AG08395 (cell line): ENCODE measurements at places on chromosomes 13 and 19.

GRCh38 chr13:32314271-32315237 lies 609 bp downstream of the ZAR1L start:
- DNase-seq, result peak; percentile 32

DNA sequence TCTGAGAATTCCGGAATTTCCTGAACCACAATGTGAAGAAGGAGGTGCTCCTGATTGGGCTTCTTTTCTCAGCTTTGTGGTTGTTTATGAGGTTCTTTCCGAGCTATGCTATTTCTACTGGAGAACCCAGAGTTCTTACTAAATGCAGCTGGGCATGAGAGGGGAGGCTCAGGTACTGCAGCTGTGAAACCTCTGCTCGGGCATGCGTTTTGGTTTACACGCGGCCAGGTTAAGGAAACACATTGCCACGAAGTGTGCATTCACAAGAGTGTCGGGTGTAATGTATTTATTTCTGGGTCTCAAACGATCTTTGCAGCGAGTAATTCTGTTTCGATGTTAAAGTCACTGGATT lies 661 bp upstream of the MIR17HG start:
- DNase-seq, result no peak

- DNase-seq, result no peak
Measured at GRCh38 chr13:23468811-23469210, 35.3 kb upstream of the SACS start.

DNA sequence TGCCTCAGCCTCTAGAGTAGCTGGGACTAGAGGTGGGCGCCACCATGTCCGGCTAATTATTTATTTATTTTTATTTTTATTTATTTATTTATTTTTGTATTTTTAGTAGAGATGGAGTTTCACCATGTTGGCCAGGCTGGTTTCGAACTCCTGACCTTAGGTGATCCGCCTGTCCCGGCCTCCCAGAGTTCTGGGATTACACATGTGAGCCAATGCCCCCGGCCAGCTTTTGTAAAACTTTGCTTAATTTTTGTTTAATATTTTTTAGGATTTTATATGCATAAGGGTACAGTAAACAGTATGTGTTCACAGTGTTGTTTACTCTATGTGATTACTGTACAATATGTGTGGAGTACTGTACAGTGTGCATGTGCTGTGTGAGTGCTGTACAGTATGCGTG lies 98.7 kb downstream of the ZMYM2 start:
- no peak for DNase-seq

- no peak for DNase-seq
Measured at GRCh38 chr13:113982296-113982661, 8.4 kb upstream of the C13orf46 start.

DNA sequence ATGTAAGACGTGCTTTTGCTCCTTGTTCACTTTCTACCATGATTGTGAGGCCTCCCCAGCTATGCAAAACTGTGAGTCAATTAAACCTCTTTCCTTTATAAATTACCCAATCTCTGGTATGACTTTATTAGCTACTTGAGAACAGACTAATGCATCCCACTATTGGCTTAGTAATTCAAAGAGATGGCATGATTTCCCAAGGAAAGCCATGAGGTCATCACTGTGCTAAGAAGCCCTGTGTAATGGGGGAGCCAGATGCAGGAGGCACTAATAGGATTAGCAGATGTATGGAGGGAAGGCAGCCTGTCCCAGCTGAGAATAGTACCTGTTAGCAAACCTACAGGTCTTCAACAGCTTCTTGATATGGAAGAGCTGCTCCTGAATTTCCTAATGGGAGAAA lies 38.1 kb downstream of the RUBCNL start:
- no peak for DNase-seq

GRCh38 chr19:7004313-7004931 lies 16.8 kb downstream of the MBD3L2B start:
- DNase-seq, result no peak

DNA sequence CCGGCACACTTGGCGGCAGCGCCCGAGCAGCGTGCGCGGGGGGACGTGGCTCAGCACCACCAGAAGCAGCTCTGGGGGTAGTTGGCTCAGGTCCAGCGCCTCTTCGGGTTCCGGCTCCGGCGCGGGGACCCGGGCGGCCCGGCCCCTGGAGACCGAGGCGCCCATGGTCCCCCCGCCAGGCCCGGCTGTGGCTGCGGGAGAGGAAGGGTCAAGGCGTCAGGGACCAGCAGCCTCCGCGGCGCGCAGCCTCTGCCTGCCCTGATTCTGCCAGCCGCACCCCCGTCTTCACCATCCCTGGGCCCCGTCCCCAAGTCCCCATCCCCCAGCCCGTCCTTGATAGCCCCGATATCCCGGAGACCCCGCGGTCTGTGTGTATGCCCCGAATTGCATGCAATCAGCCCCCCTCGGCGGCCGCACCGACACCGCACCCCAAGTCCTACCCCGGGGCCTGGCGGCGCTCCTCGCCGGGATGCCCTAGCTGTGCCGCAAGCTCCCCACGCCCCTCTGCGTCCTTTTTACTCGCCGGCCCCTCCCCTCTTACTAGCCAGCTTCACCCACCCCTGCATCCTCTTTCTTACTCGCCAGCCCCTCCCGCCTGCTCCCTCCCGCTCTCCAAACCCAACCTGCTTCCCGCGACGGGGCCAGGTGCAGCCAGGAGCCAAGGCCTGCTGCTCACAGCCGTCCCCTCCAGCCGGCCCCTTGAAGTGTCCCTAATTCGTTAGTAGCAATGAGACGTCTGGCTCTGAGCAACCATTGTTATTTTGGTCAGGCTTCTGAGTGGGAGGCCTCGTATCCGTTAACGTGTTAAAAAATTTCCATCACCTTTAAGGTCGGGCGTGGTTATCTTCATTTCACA lies at the start of gene FBXO27:
FBXO27 (minus strand) TSS at position 487 of the 856 bp plus-strand sequence; CDS start at position 165, 322 bp downstream.
- DNase-seq, result no peak

GRCh38 chr19:16199275-16199932 lies 1.7 kb downstream of the AP1M1 start:
- DNase-seq, result no peak

- no peak for DNase-seq
Measured at GRCh38 chr13:74892096-74892495, 589.9 kb downstream of the TBC1D4 start.

DNA sequence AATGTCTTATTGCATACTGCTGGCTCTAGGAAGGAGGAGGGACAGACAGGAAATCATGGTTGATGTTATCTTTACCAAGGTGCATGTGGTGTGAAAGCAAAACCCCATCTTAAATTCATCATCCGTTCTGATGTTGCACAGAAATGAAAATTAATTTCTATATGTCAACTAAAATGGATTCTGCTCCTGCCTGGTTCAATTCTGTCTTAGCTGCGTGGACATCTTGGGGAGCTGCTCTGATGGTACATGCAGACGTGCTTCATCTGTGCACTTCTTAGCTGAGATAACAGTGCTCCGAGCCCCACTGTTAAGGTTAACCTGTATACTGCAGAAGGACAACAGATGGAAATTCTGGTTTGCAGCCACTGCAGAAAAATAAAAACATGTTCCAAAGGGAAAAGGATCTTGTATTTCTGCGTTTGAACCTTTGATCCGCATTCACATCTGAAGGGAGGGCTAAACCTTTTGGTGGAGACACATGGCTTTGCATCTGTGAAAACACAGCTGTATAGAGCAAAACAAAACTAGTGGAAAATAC lies 155.6 kb downstream of the TM9SF2 start:
- DNase-seq, result no peak

GRCh38 chr13:91825516-91825915 lies 427.1 kb downstream of the GPC5 start:
- no peak for DNase-seq

GRCh38 chr13:40074338-40074737 lies 418.9 kb downstream of the COG6 start:
- no peak for DNase-seq

GRCh38 chr13:30396434-30397075 lies 25.7 kb upstream of the UBE2L5 start:
- no peak for DNase-seq

GRCh38 chr19:51321799-51322198 lies 10.4 kb downstream of the IGLON5 start:
- DNase-seq, result no peak

DNA sequence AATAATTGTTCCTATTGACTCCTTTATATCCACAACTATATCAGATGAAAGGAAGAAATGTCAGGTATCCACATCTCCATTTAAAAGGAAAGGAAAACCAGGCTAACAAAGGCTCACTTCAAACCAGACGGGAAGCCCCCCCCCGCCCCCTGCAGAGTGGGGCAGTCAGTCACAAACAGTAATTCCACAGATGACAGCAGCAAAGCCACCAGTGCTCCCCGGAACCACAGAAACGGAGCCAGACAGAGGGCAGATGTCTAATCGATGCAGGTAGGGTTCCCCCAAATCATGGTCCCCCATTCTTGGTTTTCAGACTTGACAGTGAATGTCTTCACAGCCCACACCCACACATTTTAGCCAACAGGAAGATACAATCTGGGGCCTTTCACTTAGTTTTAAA lies 100.8 kb downstream of the STK24 start:
- DNase-seq, result no peak

DNA sequence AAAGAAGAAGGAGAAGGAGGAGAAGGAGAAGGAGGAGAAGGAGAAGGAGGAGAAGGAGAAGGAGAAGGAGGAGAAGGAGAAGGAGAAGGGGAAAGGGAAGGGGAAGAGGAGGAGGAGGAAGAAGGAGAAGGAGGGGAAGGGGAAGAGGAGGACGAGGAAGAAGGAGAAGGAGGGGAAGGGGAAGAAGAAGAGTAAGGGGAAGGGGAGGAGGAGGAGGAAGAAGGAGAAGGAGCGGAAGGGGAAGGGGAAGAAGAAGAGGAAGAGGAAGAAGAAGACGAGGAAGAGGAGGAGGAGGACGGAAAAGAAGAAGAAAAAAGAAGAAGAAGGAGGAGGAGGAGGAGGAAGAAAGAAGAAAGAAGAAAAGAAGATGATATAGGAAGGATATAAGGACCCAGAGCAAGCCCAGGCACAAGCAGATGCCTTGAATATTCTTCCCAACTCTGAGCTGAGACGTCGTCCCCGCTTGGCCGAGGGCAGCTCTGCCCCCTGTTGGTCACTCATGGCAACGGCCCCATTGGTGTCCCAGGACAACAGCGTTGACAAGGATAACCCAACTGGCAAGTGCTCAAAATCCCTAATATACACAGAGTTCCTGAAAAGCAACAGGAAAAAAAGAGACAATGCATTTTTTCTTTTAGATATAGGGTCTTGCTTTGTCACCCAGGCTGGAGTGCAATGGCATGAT lies 30.6 kb upstream of the IGSF23 start:
- peak; percentile 39 for DNase-seq

- peak; percentile 80 for DNase-seq
Measured at GRCh38 chr19:18280247-18281081, 958 bp downstream of the JUND start.

DNA sequence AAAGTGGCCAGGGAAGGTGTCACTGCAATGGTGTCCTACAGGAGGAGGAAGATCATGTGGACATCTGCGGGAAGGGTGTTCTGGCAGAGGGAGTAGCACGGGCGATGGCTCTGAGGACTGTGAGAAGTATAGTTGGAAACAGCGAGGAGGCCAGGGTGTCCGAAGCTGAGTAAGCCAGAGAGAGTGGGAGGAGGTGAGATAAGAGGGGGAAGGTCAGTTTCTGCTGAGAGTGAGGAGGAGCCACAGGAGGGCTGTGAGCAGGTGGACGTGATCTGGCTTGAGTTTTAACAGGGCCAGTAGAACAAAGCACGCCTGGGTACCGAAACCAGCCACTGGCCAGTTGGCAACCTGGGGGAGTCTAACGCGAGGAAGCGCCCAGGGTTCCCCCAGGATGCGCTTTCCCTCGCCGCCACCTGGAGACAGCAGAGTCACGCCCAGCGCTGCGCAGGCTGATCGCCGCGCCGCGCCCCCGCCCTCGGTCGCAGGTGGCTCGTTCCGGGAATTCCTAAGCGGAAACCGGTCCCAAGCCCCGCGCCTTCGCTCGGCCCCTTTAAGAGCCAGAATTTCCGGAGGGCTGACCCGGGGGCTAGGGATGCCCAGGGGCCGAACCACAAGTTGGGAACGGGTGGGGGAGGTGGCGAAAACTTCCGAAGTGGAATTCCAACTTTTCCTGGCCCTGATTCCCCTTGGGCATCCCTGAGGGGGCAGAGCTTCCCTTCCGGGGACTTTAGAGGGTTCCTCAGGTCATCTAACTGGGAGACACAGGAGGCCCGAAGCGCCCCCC lies 1.1 kb upstream of the LSR start:
- no peak for DNase-seq

- DNase-seq, result no peak
Measured at GRCh38 chr13:112871742-112872141, 97.3 kb upstream of the MCF2L start.

DNA sequence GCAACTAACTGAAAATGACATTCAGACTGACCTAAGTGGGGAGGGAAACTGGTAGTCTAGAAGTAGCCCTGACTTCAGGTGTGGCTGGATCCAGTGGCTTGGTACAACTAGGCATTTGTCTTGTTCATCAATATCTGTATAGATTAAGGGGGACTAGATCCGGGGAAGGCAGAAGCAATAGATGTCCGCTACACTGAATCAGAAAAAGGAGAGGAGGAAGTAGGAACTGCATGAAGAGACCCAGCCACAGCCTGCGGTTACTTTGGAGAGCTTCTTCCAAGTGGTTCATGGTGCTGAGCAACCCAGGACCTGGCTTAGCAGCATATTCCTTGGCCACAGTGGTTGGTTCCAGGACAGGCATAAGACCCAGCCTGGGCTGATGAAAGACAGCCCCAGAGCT lies 9.9 kb upstream of the PRODH2 start:
- DNase-seq, result no peak

DNA sequence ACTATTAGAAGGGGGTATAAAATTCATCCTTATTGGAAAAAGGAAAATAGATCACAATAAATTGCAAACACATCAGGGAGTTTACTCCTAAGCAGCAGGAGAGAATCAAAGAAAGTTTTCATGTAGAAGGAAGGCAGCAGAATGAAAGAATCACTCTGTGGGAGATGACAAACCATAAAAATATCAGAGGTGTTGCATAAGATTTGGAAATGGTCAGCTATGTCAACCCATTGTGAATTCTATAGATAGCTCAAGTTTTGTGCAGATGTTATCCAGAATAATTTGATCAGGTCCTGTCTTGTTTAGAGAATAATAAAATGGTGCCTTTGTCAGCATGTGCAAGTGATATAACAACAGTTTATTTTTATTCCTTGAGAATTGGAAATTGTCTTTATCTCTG lies 622.4 kb downstream of the DCT start:
- no peak for DNase-seq

DNA sequence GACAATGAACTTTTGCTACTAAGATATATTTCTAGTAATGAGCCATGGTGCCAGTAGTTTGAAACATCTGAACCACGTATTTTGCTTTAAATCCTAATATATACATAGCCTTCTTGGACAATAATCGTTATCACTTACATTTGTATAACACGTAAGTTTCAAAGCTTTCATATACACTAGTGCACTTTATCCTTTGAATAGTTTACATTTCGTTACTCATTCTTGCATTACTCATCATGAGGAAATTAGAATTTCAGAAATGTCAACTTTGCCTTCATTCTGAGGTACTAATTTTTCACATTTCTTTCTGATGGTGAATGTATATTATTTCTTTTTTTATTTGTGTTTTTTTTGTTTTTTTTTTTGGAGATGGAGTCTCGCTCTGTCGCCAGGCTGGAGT lies 5.8 kb downstream of the KBTBD7 start:
- DNase-seq, result no peak

GRCh38 chr19:15238639-15239155 lies 6.4 kb upstream of the EPHX3 start:
- no peak for DNase-seq
